ENCODE measurements at places on chromosomes 7 and 10.
A peak's percentile ranks its signal among the peaks of the same experiment; 100 is the strongest.

DNA sequence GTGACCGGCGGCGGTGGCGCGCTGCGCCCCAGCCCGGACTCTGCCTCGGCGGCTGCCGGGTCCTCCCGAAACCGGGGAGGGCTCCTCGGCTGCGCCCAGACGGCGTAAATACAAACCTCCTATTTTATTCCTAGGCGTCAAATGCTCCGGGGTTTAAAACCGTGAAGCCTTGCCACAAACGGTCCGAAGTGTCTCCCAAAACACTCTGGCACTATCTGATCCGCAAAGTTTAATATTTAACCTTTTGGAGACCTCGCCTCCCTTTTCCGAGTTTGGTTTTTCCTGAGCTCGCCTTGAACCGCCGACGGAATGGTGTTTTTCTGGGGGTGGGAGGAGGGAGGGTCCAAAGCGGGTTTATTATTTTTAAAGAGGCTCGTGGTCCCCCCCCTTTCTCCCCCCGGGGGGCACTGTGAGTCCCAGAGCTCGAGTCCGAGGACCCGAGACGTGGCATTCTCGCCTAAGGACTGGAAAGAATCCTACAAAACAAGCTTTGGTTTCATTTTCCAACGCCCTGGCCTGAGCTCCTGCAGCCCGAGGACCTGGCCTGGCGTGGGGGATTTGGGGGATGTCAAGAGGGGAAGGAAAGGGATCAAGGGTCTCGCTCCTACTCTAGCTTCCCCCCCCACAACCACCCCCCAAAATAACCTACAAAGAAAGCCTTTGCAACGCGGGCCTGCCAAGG is 1.8 kb downstream of the TNRC18 start:
- DNase-seq: no peak

DNA sequence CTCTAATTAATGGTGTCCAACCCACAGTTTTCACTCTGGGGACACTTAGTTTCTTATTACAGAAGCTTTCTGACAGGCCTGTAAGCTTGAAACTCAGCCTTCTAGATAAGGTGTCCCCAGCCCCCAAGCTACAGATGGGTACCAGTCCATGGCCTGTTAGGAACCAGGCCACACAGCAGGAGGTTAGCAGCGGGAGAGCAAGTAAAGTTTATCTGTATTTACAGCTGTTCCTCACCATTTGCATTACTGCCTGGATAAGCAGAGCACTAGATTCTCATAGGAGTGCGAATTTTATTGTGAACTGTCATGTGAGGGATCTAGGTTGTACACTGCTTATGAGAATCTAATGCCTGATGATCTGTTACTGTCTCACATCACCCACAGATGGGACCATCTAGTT is 93.7 kb downstream of the TMEM26 start:
- no peak for DNase-seq

- no peak for DNase-seq
Measured at GRCh38 chr7:3558400-3558799, 257.3 kb downstream of the SDK1 start.

DNA sequence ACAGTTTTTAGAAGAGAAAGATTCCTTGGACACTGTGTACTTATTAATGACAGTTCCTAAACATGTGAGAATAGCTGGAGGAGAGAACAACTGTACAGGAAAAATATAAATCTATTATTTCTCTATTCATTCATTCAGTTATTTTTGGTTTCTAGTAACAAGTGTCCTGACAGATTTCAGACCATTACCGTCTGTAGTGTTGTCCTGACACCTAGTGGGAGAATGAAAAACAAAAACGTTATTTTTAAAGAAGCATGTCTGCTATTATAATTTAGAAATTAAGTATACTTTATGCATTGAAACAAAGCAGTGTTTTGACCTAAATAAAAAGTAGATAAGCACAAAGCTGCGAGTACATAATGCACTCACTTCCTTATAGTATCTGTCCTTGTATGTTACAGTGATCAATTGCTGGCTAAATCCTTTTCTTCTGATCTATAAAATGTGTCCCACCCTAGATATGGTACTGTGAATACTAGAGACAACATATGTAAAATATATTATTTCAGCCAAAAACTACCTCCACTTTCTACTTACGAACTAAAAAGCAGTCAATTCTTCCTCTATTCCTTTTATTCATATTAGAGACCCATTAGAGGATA is 575.6 kb downstream of the ARL4A start:
- DNase-seq: no peak

GRCh38 chr10:47404937-47405336 is 20.8 kb upstream of the ZNF488 start:
- no peak for DNase-seq

- no peak for DNase-seq
Measured at GRCh38 chr10:112959207-112959838, 9.3 kb downstream of the TCF7L2 start.

DNA sequence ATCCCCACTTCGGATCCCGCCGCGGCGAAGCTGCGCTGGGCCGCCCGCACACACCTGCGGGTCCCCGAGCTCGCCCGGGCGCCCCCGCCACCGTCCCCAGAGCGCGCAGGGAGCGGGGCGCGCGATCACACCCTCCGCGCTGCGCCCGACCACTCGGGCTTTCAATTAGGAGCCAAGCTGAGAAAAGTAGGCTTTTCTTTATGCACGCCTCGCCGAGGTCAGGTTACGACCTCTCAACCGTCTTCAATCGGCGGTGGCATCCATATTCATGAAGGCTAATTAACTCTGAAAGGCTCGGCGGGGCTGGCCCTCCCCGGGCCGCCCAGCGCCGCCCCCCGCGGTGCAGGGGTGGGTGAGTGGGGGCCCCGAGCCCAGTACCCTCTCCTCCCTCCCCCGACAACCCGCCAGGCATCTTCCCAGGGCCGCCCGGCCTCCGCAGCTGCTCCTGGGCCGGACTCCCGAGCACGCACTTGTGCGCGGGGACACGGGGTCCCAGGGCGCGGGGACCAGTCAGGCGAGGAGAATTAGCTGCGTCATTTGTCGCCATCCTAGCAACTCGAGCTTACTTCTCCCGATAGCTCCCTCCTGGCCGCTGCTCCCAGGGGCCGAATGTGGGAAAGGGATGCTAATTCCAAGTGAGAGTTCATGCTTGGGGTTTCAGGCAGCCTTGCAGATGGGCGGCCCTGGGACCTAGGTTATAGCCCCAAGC is 155.5 kb upstream of the LYZL2 start:
- DNase-seq: no peak

GRCh38 chr10:61063901-61064300 is 119.9 kb upstream of the RHOBTB1 start:
- no peak for DNase-seq

GRCh38 chr7:157841773-157842370 is 505.1 kb downstream of the DNAJB6 start:
- no peak for DNase-seq

DNA sequence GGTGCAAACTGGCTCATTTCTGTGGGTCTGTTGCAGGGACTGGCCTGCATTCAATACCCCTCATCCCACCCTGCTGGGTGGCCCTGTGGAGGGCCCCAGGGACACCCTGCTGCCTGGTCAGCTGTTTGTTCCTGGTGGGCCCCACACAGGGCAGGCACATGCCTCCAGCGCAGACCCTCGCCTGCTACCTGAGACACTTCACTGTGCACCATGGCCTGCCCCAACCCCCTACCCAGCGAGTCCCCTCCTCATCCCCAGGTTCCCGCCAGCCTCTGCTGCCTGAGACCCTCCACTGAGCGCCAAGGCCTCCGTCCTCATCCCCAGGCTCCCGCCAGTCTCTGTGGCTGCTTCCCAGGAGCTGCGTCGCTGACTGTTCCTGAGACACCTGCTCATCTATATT is 16.8 kb downstream of the GPR146 start:
- no peak for DNase-seq

GRCh38 chr7:5143935-5144903 is 45.8 kb upstream of the WIPI2 start:
- peak; percentile 26 for DNase-seq

DNA sequence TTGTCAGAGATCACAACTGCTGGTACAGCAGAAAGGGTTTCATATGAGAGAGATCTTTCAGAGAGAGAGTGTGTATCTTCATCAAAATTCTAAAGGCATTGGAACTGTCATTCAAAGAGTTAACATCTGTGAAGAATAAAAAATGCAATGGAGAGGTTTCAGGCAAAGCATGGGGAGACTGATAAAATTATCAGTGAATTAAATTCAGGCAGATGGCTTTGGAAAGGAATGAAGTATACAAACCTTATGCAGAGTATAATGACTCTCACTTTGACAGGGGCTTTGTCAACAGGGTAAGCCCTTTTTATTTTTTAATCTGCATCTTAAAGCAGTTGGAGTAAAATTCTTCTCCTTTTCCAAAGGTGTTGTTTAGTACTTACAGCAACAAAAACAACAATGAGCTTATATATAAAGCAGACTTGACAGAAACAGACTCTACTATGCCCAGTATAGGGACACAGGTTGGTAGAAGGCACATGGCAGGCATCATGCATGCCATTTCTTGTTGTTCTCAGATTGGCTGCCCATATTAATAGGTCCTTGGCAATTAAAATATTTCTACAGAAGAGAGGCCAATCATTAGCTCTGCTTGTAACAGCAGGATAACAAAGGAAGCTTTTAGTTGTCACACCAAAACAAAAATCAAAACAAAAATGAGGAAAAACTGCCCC is 54.9 kb upstream of the NXPH1 start:
- no peak for DNase-seq

DNA sequence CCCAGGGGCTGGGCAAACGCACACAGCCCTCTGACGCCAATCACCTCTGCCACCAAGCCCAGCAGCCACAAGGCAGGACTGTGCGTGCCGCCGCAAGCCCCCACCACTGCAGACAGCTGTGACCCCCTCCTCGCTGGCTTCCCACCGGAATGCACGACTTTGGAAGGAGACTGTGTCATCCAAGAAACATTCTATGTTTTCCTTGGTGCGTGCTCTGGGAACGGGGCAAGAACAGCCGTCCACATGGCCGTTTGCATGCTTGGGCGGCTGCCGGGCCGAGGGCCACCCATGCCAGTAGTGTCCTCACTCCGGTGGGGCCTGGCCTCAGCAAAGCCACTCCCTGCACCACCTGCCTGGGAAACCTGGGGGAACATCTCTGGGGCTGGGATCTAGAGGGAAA is 17.6 kb upstream of the ELN start:
- no peak for DNase-seq

GRCh38 chr10:72729528-72729927 is 37.6 kb downstream of the MCU start:
- DNase-seq: peak; percentile 8

DNA sequence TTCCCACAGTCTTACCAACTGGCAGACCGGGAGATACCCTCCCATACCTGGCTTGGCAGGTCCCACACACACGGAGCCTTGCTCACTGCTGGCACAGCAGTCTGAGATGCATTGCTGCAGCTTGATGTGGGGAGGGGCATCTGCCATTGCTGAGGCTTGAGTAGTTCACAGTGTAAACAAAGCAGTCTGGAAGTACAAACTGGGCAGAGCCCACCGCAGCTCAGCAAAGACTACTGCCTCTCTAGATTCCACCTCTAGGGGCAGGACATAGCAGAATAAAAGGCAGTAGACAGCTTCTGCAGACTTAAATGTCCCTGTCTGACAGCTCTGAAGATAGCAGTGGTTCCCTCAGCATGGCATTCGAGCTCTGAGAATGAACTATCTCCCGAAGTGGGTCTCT is 69.6 kb upstream of the RELN start:
- no peak for DNase-seq

DNA sequence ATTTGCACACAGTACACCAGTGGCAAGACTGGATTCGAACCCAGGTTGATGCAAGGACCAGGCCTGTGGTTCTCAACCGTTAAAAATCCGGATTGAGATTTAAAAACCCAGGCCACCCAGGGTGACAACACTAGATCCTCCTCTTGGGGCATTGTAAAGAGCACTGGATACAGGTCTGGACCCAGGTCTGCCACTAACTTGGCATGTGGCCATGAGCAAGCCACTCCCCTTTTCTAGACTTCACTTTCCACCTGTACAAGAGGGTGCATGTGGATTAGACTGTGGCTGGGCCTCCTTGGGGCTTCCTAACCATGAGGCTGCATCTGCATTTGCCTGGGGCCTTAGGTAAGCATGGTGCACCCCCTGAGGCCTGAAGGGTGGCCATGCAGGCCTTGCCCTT is 21.7 kb upstream of the SLC29A3 start:
- DNase-seq: no peak

GRCh38 chr10:74310652-74311257 is 159.7 kb downstream of the ADK start:
- no peak for DNase-seq

GRCh38 chr10:43160046-43160920 is 22.0 kb downstream of the CSGALNACT2 start:
- no peak for DNase-seq

DNA sequence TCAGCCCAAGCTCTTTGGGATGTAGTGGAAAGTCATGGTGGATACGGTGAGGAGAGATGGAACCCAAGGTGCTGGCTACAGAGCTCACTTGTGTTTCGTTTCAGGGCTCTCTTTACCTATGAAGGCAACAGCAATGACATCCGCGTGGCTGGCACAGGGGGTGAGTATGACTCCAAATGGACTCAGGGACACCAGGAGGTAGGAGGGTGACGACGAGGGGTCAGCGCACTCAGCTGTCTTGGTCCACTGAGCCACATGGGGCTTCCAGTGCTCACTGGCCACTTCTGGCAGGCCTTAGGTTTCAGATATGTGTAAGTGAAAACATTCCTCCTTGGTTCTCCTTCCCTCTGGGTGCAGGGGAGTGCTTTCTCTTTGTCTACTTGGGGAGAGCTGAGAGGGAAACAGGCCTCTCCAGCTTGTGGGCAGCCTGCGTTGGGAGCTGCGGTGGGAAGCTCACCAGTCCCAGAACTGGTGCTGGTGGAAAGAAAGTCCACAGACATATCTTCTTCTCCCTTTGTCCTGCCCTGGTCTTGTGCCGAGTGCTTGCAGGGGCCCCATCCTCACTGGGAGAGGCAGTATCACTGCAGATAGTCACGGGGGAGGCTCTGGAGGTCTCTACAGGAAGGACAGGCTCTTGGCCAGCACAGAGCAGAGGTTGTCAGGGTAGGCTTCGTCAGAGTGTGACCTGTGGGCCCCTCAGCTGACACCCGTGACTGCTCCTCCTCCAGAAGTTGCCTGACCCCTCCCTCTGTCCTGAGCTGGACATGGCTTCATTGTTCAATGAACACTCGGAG is 5.8 kb downstream of the DBNL start:
- no peak for DNase-seq

- no peak for DNase-seq
Measured at GRCh38 chr10:2935647-2936386, 131.5 kb upstream of the PFKP start.

- no peak for DNase-seq
Measured at GRCh38 chr7:131330299-131330698, 2.6 kb downstream of the MKLN1 start.

- no peak for DNase-seq
Measured at GRCh38 chr7:51289623-51290303, 26.8 kb downstream of the COBL start.

GRCh38 chr10:94052866-94053791 is 59.4 kb downstream of the PLCE1 start:
- no peak for DNase-seq

- DNase-seq: no peak
Measured at GRCh38 chr10:15797346-15797745, 63.0 kb downstream of the MINDY3 start.
